ENCODE measurements at places on chromosomes 11 and 22.

DNA sequence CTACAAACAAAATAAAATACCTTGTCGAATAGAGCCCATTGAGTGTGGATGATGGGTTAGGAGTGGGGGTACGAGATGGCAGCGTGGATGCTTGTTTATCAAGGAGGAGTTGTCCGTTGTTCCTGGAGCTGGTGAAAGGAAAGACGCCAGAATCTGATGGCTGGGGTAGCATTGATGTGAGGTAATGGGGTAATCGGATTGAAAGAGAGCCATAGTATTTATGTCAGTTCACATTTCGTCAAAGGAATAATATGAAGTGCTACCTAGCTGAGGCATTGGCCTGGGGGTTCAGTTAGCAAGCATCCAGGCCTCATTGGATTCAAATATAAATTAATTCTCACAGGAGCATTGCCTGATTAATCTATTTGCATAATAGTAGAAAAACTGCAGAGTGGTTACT, 16.9 kb upstream of the DBX1 start:
- DNase-seq, result no peak

DNA sequence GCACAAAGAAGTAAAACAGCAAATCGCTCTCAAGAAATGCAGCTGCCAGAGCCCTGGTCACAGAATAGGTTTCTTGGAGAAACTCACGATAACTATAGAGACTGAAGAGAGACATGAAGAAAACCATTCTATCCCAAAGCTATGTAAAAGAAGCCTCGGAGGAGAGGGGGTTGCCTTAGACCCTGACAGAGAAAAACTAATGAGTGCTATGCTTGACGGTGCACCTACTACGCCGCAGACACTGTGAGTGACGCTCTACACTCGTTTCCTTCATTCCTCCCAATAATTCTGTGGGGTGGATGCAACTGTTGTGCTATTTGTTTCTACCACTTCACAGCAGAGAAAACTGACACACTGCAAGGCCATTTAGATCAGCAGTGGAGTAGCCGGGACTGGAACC, 121.8 kb downstream of the ETS1 start:
- no peak for DNase-seq

GRCh38 chr22:31179345-31179744, 19.4 kb downstream of the RNF185 start:
- DNase-seq, result peak; percentile 60

GRCh38 chr22:41799486-41800347, 762 bp upstream of the CCDC134 start:
- DNase-seq, result peak; percentile 63

DNA sequence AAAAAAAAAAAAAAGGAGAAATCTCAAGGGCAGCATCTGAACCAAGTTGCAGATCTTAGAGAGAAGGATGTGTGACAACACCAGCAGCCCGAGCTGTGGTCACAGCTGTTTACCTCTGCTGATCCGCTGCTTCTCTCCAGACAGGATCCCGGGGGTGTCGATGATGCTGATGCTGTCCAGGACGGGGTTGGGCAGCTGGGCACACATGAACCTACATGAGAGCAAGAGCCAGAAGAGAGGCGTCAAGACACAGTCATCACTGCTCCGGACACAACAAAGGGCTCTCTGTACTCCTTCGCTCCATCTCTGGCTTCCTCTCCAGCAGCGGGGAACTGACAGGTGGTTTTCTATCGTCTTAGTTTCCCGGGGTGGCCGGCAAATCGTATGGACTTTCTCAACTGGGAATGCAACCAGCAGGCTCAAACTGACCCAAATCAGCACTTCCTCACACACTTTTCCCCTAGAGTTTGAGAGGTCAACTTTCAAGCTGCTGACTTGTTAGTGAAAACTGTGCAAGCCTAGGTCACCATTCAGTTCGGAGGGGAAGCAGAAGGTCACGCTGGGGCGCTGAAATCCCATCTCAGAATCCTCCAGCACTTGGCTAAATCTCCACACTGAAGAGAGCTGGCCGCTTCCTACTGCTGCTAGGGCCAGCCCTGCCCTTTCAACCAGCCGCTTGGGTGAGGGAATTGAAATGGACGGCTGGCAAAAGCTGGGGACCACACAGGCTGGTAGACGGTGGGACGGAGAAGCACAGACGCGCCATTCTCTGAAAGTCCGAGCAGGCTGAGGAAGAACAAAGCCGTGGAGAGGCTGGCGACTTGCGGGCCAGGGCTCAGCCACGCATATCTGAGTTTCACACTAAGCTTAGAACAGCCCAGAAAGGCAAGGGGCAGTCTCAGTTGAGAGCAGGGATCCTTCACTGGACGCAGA, 3.8 kb downstream of the EHD1 start:
- DNase-seq, result no peak

DNA sequence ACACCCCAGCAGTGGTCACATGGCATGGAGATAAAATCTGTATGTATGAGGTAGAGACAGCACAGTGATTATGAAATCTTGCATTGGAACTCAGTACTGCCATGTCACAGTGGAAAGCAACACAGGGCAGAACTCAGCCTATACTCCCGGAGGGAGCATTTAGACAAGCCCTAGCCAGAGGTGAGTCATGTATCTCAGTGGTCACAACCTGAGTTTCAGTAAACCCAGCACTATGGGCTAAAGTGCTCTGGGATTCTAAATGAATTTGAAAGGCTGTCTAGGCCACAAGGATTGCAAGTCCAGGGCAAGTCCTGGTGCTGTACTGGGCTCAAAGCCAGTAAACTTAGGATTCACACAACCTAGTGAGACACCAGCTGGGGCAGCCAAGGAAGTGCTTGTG, 1717.1 kb upstream of the RAG2 start:
- DNase-seq, result no peak

- peak; percentile 61 for DNase-seq
Measured at GRCh38 chr11:70203751-70204465, 812 bp downstream of the FADD start.

DNA sequence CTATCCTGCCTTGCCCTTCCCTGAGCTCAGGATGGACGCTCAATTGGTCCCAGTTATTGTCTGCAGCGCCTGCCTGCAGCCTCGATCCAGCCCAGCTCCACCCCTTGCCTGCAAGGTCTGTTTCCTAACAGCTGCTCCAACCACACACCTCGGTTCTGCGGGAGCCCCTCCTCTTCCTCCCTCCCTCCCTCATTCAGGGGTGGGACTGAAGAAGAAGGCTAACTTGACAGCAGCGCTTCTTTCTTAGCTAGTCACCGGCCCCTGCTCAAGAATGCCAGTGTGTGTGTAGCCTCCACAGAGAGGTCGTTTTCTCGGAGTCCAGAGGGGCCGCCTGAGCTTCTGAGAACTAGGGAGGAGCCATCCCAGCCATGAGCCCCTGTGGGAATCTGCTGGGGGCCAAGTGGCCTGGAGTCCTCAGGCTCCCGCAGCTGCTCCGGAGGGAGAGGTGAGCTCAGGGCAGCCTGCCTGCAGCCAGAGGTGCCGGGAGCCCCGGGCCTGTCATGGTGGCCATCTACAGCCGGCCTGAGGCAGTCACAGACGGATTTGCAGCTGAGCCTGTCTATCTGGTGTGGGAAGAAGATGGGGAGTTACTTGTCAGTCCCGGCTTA, 36.1 kb downstream of the LIMK2 start:
- DNase-seq, result peak; percentile 66

DNA sequence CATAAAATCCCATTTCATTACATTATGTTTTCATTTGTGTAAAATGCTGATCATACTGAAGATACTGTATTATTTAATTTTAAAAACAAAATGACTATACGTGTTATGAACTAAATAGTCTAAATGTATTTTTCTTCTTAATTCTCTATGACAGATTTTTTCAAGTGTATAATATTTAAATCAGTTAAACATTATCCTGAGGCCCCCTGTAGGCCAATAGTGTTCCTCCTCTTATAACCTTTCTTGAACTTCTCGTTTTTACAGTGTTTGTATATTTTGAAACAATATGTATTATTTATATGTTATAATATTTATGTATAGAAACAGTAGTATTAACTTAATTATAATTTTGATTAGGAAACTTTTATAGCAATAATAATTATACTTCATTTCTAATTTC, 151.1 kb upstream of the CHORDC1 start:
- DNase-seq, result no peak

DNA sequence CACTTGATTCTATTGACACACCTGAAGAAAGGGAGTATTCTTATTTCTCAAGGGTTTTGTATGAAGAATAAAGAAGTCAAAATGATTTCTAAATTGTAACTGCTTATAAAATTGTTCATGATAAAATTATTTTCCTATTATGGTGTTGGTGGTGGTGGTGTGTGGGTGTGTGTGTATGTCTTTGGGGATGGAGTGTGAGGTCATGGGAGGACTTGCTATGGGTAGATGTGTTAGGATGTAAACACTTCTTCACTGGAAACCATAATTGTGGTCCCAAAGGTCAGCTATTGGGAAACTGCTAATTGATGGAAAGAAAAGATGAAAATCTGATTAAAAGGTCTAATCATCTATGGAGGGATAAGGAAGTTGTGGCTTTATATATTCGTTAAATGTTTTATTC, 5.1 kb downstream of the TRIM22 start:
- DNase-seq, result no peak

DNA sequence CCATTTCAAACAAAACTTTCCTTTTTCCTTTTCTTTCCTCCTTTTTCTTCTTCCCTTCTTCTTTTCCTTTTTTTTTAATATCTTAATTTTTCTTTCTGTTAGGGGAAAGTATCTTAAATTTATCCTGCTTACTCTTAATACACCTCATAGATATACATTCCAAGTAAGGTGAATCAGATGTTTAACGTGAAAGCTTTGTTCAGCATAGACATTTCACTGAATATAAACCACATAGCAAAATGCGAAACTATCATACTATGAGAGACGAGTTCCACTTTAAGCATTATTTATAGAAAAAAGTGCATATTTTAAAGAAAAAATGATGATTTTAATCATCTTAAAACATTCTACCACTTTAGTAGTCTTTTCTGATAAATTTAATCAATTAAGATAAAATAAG, 137.8 kb upstream of the MTMR2 start:
- DNase-seq, result no peak

GRCh38 chr11:104588970-104589369, 309.3 kb downstream of the CASP12 start:
- DNase-seq, result no peak

Data from right lobe of liver (tissue), 6 donors.